RWPE1 (cell line): ENCODE measurements at places on chromosomes 11 and 22.
A peak's percentile ranks its signal among the peaks of the same experiment; 100 is the strongest.

DNA sequence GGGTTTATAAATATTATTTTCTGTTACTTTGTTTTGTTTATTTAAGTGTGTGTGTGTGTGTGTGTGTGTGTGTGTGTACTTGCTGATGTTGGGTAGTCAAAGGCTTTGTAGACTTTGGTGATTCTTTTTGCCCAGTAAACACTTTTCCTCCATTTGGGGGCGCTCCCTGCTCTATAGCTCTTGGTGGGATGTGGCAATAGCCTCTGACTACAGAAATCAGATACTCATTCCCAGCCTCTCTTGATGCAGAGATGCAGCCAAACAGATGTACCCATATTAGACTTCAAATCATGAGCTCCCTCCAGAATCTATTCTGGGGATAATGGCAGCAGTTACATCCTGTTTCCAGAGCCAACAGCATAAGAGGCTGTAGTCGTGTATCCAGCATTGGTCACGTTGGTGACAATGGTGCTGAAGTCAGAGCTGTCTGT, 33.4 kb upstream of the APOL5 start:
- DNase-seq = no peak

- no peak for DNase-seq
Measured at GRCh38 chr11:29265381-29265780, 751.4 kb downstream of the KCNA4 start.

GRCh38 chr11:129191649-129192048, 476 bp downstream of the ARHGAP32 start:
- DNase-seq = peak; percentile 36

GRCh38 chr22:36391638-36392037, 3.9 kb upstream of the MYH9 start:
- no peak for DNase-seq

DNA sequence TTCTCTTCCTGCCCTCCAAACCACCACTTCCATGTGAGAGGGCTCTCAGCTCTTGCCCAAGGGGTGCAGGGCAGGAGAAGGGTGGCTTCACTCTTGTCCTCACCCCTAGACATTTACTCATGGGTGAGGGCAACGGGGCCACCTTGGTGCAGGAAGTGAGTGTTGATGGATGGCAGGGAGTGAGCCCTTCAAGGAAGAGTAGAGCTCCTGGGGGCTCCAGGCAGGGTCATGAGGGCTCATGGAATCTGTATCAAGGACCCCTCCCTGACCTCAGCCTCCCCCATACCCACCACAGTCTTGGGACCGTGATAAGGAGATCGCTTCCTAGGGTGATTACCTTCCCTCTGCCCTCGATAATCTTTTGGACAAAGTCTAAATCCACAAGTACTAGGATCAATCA, 37.8 kb downstream of the TSPAN18 start:
- DNase-seq = no peak

GRCh38 chr22:39176143-39176713, 23.7 kb upstream of the CBX7 start:
- peak; percentile 42 for DNase-seq

- DNase-seq = no peak
Measured at GRCh38 chr11:12460466-12460865, 83.1 kb downstream of the PARVA start.

DNA sequence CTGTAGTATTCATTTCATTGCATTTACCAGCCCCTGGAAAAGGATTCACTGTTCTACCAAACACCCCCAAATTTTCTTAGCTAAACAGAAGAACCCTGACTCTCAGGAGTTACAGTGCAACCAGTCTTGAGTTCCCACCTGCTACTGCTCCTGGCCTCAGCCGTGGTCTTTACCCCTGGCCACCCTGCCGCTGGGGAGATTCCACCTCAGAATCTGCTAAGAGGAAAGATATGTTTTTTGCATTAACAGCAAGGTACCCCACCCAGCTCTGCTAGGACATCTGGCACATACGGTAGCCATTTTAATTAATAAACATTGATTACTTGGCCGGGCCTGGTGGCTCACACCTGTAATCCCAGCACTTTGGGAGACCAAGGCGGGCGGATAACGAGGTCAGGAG, 9.0 kb downstream of the JAML start:
- no peak for DNase-seq

GRCh38 chr22:30079952-30080533, at the start of gene HORMAD2:
Gene HORMAD2 (plus strand): TSS chr22:30080464. CDS start chr22:30093953, 13,489 bp downstream.
- DNase-seq = no peak

GRCh38 chr22:47784367-47784983, 1022.0 kb downstream of the TBC1D22A start:
- no peak for DNase-seq

DNA sequence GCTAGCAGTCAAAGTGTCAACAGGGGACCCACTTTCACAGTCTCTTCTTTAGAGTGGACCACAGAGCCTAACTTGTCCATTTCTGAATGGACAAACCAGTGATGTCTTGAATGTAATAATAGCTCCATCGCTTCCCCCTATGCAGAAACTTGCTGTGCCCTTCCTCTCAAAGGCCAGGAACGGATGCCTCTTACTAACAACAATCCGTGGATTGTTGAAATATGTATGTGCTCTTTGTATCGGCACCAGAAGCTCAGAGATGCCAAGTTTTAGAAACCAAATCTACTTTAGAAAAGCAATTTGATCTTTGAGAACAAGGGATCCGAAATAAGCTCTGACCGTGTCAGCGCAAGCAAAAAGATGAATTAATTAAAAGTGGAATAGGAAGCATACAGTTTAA, 259.5 kb upstream of the POU2AF2 start:
- DNase-seq = no peak

- DNase-seq = no peak
Measured at GRCh38 chr11:72079819-72080325, 470 bp downstream of the NUMA1 start.

GRCh38 chr11:72446929-72447769, 12.8 kb upstream of the CLPB start:
- peak; percentile 79 for DNase-seq

GRCh38 chr11:257766-258493, 20.3 kb upstream of the NLRP6 start:
- DNase-seq = no peak

- DNase-seq = no peak
Measured at GRCh38 chr22:11628651-11629511, 3899.1 kb upstream of the OR11H1 start.

DNA sequence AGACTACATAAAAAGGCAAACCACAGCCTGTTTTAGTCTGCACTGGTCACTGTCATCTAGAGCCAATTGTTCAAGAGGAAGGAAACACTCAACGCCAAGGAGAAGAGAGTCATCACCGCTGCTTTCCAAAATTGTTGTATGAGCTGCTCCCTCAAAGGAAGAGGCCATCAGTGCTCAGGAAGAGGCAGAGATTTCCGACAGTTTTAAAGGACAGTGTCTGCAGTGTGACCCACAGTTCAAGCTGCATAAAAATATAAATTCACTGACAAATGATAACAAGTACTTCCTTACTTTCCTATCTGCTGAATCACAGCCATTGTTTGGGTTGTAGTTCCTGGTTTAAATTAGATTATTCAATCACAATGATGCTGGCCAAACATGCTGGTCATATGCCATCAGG, 16.4 kb downstream of the PRCP start:
- DNase-seq = no peak

DNA sequence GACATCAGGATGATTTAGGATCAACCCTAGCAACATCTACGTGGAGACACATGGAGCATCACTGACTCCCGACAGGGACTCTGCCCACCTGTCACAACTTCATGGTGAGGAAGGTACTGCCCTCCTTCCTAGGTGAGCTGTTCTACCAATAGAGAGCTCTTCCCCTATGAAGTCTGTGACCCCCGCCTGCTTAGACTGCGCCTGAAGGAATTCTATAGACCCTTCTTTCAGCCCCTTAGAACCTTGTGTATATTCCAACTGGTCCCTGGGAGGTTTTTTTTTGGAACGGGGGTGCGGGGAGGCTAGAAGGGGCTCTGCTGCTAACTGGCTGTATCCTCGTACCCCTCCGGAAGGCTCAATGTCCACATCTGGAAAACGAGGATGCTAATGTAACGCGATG, 566 bp downstream of the INTS4 start:
- DNase-seq = no peak

- no peak for DNase-seq
Measured at GRCh38 chr22:44489026-44489425, 9.0 kb downstream of the RTL6 start.

DNA sequence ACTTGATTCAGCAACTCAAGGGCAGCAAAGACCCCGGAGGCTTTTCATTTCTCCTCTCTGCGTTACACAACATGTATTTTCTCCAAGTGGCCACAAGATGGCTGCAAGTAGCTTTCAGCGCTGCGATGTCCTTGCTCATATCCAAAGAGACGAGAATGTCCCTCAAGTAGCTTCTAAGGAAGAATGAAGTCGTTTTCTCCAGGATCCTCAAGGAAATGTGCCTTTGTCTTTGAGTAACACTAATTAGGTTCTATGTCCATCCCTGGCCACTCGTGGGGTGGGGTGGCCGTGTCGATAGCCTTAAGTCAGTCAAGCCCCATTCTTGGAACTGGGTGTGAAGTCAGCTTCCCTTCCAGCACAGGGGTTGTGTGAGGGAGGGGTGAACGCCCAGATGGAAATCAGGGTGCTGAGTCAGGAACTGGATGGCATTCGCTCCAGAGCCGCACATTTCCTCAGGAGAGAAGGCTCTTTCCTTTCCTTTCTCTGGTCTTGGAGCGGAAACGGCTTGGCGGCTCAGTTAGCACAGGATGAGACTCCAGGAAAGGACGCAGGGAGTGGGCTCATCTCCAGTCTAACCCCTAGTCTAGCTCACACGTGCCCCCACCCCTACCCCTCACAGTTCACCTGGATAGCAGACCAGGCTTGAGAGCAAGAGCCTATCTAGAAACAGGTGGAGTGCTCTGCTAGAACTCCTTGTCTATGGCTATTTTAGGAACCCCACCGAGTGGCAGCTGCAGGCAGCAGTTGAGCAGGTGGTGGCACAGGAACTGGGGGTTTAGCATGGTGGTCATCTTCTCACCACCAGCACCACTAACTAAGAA, 44.3 kb downstream of the NNMT start:
- DNase-seq = peak; percentile 41
